DND-41 (cell line): ENCODE measurements at places on chromosomes 7 and 10.

DNA sequence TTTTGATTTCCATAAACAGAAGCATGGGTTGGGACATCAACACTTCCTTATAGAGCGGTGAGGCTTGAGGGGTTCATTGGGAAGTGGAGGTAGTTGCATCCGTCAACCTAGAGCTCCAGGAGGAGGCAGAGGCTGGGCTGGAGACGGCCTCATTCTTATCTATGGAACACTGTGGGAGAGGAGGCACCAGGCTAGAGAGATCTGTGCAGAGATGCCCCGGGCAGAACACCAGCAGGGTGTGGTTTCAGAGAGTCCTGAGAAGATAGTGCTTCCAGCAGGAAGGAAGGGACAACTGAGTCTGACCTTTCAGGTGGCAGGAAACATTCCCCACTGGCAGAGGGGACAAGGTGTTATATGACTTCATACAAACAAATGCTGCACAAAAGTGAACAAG is 56.7 kb downstream of the TCERG1L start:
- no peak for DNase-seq

DNA sequence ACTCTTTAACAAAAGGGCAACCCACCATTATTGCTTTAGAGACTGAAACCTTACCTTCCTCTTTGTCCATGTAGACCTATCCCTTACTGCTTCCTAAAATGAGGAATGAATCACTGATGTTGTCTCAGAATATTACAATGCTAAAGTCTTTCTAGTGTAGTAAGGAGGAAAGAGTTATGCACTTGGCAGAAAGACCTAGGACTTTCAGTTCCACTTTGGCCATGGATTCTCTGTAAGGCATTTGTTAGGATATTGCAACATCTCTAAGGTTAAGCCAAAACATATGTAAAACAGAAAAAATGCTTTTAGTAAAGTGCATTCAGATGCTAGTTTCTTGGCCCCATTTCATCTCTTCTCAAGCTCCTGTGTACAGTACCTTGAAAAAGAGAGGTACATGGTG is 230.9 kb downstream of the PARD3 start:
- DNase-seq = no peak

- no peak for DNase-seq
These were observed 281.0 kb downstream of the ABCA13 start for GRCh38 chr7:48452218-48452617.

GRCh38 chr7:90570373-90570959 is 25.7 kb upstream of the CDK14 start:
- no peak for DNase-seq

DNA sequence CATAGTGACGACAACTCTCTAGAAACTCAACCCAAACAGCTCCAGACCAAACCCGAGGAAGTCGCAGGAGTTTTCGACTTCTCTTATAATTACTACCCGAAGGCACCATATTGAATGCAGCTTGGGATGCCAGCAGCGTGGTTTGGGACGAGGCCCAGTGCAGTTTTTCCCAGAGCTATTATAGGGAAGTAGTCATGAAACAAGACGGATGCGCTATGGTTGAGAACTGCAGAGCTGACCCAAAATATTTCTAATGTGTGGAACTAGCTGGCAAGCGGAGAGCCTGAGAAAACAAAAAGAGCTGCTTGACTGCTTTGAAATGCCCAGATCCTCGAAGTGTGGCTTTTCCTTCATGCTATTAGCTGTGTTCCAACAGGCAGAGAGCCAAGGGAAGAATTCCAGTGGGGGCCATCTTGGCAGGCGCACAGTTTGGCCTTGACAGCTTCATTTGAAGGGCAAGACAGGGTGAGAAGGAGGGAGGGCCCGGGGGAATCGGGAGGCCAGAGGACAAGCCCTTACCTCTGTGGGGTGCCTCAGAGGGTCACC is 122.7 kb downstream of the CUL2 start:
- DNase-seq = no peak

GRCh38 chr10:31820096-31820495 is 108.5 kb downstream of the ARHGAP12 start:
- DNase-seq = no peak

DNA sequence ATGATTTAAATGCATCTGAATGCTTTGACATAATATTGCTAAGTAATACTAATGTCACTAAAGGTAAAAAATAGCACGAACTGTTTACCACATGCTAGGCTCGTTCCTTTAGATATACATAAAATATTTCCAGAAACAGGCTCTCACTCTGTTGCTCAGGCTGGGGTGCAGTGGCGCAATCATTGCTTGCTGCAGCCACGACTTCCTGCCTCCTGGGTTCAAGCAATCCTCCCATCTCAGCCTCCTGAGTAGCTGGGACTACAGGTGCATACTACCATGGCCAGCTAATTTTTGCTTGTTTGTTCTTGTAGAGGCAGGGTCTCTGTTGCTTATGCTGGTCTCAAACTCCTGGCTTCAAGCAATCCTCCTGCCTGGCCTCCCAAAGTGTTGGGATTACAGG is 183.3 kb downstream of the SGMS1 start:
- DNase-seq = no peak

DNA sequence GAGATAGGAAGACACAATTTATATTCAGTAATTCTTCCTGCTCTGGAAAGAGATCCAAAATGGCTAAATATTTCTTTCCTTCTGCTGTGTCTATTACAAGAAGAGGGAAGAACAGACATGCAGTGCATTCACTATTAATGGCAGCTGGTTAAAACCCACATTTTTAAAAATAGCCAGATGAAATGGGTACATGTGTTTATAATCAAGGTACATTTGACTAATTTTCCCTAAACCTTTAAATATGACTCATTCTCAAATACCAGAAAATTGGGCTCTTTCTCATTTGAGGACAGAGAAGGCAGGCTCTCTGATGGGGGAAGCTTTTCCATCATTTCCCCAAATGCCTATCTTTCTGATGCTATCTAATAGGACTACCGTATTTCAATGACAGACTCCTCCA is 215.7 kb upstream of the HABP2 start:
- DNase-seq = no peak

- no peak for DNase-seq
These were observed 237.2 kb downstream of the BUB3 start for GRCh38 chr10:123391275-123392028.

DNA sequence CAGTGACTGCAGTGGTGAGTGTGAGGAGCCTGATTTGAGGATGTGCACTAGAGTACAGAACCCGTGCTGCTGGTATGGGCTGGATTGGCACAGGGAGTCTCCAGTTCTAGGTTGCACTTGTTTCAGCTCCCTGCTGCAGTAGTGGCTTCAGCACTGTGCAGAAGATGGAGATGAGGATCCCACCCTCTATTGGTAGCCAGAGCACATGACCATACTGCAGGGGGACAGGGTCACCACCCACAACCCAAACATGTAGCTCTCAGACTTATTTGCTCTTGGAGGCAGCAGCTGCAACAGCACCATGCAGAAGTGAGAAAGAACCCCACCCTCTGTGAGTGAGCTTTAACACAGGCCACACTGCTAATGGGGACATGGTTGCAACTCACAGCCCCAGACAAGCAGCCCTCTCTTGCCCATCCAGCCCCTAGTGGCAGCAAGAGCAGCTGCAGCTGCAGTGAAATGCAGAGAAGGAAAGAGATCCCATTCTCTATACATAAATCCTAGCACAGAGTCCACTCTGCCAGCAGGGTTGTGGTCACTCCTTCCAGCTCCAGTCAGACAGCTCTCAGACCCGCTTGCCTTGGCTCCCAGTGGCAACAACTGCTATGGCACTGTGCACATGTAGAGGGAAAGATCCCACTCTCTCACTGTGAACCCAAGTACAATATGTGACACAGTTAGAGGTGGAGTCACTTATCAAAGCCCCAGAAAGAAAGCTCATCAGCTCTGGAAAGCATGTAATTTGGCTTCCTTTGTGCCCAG is 51.4 kb upstream of the SCIN start:
- no peak for DNase-seq

DNA sequence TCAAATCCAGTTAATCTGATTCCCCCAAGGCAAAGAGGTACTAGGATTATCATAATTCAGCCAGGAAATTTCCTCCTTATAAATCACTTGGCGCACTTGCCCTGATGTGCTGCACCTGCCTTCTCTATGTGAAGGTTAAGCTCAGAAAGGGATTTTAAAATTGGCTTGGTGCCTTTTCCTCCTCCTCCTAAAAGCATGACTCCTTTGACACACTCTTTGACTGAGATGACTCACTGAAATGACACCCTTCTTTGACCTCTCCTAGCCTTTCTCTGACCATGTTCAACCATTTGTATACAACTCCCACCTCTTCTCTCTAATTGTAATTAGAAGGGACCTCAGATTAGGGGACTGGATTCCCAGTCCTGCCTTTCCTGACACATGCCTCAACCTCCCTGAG is 46.5 kb downstream of the ABLIM1 start:
- DNase-seq = no peak
